ENCODE measurements at places on chromosomes 5 and 9.

GRCh38 chr5:132457371-132458225 is 33.0 kb downstream of the IRF1 start:
- H3K4me3 ChIP-seq, result peak overlapping the region; percentile 86
- H3K27me3 ChIP-seq, result no peaks in the 10 kb centered on the region
- peaks cover 78% of the 10 kb centered on the region for H3K4me1 ChIP-seq
- peak overlapping the region; percentile 100 for H3K27ac ChIP-seq

DNA sequence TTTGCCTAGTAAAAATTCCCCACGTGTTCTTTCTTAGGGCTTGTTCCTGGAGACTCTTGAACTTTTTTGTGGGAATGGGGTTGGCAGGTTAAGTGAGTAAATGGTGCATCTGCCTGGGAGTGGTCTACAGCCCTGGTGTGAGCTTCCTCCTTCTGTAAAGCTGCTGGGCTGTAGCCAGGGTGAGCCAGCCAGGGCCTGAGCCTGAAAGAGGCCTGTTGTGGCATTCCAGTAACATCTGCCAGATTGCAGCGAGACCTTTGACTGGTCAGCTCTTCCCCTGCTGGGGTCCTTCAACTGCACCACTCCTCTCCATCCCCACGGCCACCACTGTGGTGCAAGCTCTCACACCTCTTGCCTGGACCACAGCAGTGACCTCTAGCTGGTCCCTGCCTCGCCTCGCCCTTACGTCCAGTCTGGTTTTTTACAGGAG is 47.5 kb downstream of the SLC22A5 start:
- no peak for DNase-seq
- peaks cover 74% of the 10 kb centered on the region for H3K4me1 ChIP-seq
- no peaks in the 10 kb centered on the region for H3K27me3 ChIP-seq
- peak overlapping the region; percentile 99 for H3K27ac ChIP-seq
- H3K4me3 ChIP-seq, result peak overlapping the region; percentile 76
- peaks cover 7% of the 10 kb centered on the region for H3K36me3 ChIP-seq

DNA sequence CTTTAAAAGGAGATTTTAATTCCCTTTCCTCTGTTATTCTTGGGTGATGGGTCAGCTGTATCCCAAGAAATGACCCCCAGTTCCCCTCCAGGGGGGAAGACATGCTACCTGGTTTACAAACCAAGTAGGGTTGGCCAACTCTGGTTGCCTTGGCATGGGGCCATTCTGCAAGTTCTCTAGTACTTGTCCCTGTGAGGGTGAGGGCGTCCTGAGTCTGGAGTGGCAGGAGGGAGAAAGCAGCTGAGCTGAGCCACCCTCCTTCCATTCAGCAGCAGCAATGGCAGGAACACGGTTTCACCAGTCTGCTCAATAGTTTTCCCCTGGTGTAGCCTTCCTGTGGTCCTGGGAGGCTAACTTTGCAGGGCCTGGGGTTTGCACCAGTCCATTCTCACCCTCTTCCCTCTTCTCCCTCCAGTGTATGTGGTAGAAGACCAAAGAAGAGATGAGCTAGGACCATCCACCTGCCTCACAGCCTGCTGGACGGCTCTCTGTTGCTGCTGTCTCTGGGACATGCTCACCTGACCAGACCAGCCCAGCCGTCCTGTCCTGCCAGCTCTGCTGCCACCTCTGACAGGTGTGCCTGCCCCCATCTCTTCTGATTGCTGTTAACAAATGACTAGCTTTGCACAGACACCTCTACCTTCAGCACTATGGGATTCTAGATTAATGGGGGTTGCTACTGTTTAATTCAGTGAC is 59.9 kb downstream of the PFDN1 start:
- no peak for DNase-seq
- H3K27ac ChIP-seq, result no peak overlapping the region
- peaks cover 3% of the 10 kb centered on the region for H3K36me3 ChIP-seq
- peaks cover 17% of the 10 kb centered on the region for H3K4me1 ChIP-seq
- H3K4me3 ChIP-seq, result no peak overlapping the region
- no peaks in the 10 kb centered on the region for H3K27me3 ChIP-seq

GRCh38 chr9:129139993-129140396 is 28.8 kb downstream of the PTPA start:
- peak; percentile 48 for DNase-seq
- H3K27ac ChIP-seq, result peak overlapping the region; percentile 97
- peak overlapping the region; percentile 98 for H3K4me3 ChIP-seq
- peaks cover 18% of the 10 kb centered on the region for H3K4me1 ChIP-seq
- H3K27me3 ChIP-seq, result no peaks in the 10 kb centered on the region
- H3K36me3 ChIP-seq, result no peaks in the 10 kb centered on the region

DNA sequence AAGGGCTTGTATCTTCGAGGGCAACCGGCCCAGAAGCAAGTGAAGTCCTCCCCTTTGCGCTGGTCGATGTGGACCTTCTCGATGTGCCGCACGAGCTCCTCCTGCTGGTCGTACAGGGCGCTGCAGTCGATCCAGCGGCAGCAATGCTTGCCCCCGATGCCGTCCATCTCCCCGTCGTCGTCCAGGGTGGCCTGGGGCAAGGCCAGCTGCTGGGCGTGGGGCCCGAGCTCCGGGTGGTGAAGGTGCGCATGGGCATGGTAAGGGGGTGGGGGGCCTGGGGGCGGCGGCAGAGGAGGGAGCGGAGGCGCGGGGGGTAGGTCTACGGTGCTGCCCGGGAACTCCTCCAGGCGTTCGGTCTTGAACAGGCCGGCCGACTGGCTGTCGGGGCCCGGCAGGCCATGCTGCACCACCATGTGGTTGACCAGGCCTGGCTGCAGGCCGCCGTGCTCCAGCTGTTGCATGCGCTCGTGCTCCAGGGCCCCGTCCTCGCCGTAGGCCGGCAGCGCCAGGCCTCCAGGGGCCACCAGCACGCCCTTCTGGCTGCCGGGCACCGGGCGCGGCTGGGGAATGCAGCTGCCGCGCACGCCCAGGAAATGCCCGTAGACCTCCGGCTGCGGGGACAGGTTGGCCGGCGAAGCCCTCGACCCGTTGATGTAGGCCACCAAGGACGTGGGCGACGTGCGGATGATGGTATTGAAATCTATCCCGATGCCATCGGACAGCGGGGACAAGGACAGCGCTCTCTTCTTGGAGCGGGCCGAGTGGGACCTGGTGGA is 181.8 kb downstream of the GLIS3 start:
- H3K27me3 ChIP-seq, result peaks cover 13% of the 10 kb centered on the region
- DNase-seq, result peak; percentile 16
- H3K4me3 ChIP-seq, result no peak overlapping the region

- H3K4me3 ChIP-seq, result peak overlapping the region; percentile 22
- H3K4me1 ChIP-seq, result peaks cover 44% of the 10 kb centered on the region
- DNase-seq, result no peak
- H3K36me3 ChIP-seq, result peaks cover 5% of the 10 kb centered on the region
- no peak overlapping the region for H3K27ac ChIP-seq
- no peaks in the 10 kb centered on the region for H3K27me3 ChIP-seq
Measured at GRCh38 chr5:95617057-95617456, 2.8 kb upstream of the GPR150 start.

Data from T-helper 17 cell (primary cell).